Stimulated activated CD4-positive, alpha-beta T cell treated with anti-CD3 and anti-CD28 coated beads, Interleukin-4, amount 100 ng/mL, for 48 hours (primary cell): ENCODE measurements at places on chromosomes 11 and 22.
A peak's percentile ranks its signal among the peaks of the same experiment; 100 is the strongest.

- no peak for DNase-seq
Measured at GRCh38 chr11:14101388-14101787, 138.9 kb downstream of the SPON1 start.

DNA sequence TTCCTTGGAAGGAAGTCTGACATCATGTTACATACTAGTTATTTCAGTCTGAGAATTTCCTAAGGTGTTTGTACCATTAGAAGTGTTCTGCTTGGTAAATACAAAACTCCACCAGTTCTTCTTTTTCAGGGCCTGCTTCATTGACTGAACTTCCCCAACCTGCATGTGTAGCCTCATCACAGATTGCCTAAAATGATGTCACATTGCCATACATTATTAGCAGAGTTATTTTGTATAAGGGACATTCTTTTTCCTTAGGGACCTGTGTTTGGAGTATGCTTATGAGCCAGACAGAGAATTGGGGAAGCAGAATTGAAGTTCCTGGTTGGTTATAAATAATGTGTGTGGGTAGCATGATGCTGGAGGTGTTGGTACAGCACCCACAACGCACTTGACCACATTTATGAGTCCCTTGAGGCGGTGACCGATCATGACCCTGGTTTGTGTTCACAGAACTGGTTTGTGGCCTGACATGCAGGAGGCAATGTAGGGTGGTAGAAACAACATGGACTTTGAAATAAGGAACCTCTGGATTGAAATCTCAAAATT is 16.4 kb upstream of the MMP7 start:
- no peak for DNase-seq

- no peak for DNase-seq
Measured at GRCh38 chr11:69587454-69588090, 53.4 kb upstream of the CCND1 start.

DNA sequence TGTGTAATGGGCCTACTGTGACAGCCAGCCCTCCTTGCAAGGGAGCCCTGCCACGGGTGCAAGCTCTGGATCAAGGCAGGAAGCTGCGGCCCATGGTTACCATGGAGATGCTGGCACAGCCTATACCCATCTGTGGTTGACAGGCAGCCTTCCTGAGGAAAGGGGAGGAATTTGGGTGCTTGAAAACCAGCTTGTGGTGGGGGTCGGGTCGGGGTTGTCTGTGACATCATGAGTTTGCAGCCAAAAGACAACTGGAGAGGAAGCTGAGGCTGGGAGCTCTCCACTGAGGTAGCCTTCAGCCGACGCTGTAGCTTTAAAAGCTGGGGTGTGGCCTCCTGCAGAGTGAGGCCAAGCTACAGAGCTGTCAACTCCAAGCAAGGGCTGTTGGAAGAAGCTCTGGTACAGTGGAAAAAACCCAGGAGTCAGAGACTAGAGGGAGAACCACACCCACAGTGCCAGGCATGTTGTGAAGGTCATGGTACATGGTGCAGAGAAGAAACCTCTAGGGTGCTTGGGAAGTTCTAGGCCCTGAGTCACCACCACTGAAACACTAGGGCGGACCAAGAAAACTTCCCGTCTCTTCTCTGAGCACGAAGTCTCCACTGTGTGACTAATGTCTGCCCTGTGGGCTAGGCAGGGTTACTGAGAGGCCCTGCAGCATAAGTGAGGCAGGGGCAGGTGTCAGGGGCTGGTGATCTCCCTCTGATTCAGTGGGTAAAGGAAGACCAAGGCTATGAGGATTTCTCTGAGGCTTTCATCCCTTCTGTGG is 10.8 kb upstream of the LDHA start:
- DNase-seq, result peak; percentile 81

DNA sequence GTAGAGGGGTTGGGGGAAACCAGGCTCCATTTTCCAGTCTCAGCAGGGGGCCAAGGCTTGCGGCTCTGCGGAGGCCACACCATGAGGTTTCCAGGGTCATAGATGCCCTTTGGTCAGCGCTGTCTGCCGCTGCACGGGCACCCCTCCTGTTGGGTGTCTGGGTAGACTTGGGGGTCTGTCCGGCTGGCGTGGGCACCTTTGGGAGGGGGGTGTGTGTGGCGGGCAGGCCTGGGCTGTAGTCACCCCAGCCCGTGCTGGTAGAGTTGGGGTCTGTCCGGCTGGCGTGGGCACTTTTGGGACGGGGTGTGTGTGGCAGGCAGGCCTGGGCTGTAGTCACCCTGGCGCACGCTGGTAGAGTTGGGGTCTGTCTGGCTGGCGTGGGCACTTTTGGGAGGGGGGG is 18.6 kb downstream of the LSP1 start:
- no peak for DNase-seq

GRCh38 chr11:70306586-70307033 is 36.1 kb downstream of the PPFIA1 start:
- no peak for DNase-seq

GRCh38 chr22:50625568-50626313 is 2.2 kb downstream of the ARSA start:
- no peak for DNase-seq
